Muscle of leg (tissue), 16 donors: ENCODE measurements at places on chromosomes 5 and 9. TPM values are rescaled to one million over a fixed set of nuclear protein-coding genes. Genes with fewer than 3 reads are reported as not detected.

CDH10 gene
- 0.35 TPM for total RNA-seq

DNA sequence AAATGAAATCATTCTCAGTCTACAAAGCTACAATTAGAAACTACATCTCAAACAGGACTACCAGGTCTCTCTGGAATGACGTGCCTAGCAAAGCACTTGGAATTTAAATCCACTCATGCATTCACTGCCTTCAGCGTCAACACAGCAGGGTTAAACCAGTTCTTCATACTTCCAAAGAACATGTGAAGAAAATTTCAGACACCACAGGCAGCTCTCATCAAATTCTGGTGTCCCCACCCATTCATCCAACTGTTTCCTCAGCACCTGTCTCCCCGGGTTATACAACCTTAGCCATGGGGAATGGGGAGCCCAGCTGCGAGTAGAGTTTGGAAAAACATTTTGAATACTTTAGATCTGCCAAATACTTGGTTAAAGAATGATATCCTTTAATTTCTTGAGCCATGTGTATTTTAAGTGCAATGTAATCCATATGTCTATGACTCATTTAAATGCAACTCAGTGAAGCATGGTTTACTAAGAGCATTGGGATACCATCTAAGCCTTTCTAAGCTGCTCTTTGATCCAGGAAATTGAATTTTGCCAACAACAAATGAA, 17.5 kb downstream of the ADAM19 start:
- H3K4me3 ChIP-seq, result no peak overlapping the region
- H3K27ac ChIP-seq, result peak overlapping the region; percentile 38
- peaks cover 64% of the 10 kb centered on the region for H3K4me1 ChIP-seq
- DNase-seq, result peak; percentile 81

GRCh38 chr5:141421489-141421855, 621 bp downstream of the PCDHGA11 start:
- H3K4me3 ChIP-seq, result peak overlapping the region; percentile 16
- H3K27ac ChIP-seq, result no peak overlapping the region
- H3K36me3 ChIP-seq, result no peaks in the 10 kb centered on the region
- H3K27me3 ChIP-seq, result peaks cover 31% of the 10 kb centered on the region
- peaks cover 2% of the 10 kb centered on the region for H3K4me1 ChIP-seq

DNA sequence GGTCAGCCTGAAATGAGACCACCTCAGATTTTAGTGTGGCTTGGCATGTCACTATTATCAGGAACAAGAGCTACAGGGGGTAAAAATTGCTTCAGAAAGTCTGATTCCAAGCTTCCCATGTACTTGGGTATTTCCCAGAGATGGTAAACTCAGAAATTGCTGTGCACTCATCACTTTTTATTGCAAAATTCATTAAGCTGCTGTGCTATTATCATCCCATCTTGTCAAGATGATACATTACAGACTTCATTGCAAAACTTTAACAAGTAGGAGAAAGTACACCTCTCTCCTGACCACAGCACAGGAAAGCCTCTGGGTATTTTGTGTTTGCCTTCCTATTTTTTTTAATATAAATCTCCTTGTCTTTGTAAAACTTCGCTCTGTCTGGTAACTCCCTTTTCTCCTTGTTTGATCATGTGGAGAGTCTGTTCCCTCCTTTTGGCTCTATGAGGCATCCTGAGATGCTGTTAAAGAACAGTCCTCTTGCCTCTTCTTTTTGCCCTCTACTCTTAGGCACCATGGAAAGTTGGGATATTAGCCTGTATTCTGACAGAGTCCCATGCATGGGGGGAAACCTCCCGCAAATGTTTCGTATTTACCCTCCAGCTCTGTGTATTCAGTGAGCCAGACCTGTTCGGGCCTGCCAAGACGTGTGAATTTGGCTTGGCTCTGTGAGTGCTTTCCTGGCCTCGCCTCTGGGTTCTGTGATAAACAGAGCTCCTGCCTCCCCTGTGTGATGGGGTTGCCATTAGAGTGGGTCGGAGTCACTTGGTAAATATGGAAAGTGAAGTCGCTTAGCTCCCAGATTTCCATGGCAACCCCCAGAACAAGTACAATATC, 260.7 kb downstream of the NR3C1 start:
- peaks cover 6% of the 10 kb centered on the region for H3K36me3 ChIP-seq
- H3K4me1 ChIP-seq, result peaks cover 7% of the 10 kb centered on the region
- no peaks in the 10 kb centered on the region for H3K27me3 ChIP-seq
- H3K27ac ChIP-seq, result no peak overlapping the region
- peak; percentile 61 for DNase-seq
- H3K4me3 ChIP-seq, result no peak overlapping the region

- peaks cover 14% of the 10 kb centered on the region for H3K4me1 ChIP-seq
- H3K36me3 ChIP-seq, result no peaks in the 10 kb centered on the region
- H3K4me3 ChIP-seq, result no peak overlapping the region
- H3K27me3 ChIP-seq, result no peaks in the 10 kb centered on the region
- peak; percentile 45 for DNase-seq
Measured at GRCh38 chr9:2567922-2568321, 53.7 kb upstream of the VLDLR start.

GRCh38 chr9:87889065-87889881, 6.6 kb downstream of the SPATA31E1 start:
- H3K4me3 ChIP-seq, result no peak overlapping the region
- no peaks in the 10 kb centered on the region for H3K27me3 ChIP-seq
- no peaks in the 10 kb centered on the region for H3K36me3 ChIP-seq
- H3K27ac ChIP-seq, result no peak overlapping the region
- no peaks in the 10 kb centered on the region for H3K4me1 ChIP-seq

- no peaks in the 10 kb centered on the region for H3K4me1 ChIP-seq
- DNase-seq, result peak; percentile 16
- H3K27ac ChIP-seq, result no peak overlapping the region
- no peak overlapping the region for H3K4me3 ChIP-seq
- H3K36me3 ChIP-seq, result no peaks in the 10 kb centered on the region
- H3K27me3 ChIP-seq, result no peaks in the 10 kb centered on the region
Measured at GRCh38 chr5:53397845-53398244, 82.6 kb upstream of the FST start.

GRCh38 chr9:21153336-21154017, 11.8 kb upstream of the IFNW1 start:
- no peaks in the 10 kb centered on the region for H3K36me3 ChIP-seq
- peak; percentile 6 for DNase-seq
- no peak overlapping the region for H3K4me3 ChIP-seq
- no peaks in the 10 kb centered on the region for H3K4me1 ChIP-seq

DNA sequence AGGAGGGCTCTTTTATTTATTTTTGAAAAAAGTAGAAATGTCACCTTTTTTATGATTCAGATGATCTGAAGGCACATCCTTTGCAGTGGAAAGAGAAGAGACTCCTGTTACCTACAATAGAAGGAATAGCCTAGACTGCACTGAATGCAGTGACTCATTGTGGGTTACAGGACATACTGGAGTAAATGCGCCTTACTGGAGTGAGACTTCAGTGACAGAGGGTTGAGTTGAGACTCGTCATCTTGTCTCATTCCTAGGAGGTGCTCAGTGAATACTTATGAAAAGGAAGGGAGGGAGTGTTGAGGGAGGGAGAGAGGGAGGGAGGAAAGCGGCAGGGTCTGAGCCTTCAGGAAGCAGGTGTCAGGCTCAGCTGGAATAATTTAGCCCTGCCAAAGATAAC, 25.2 kb downstream of the ANKRA2 start:
- no peaks in the 10 kb centered on the region for H3K36me3 ChIP-seq
- H3K4me3 ChIP-seq, result no peak overlapping the region
- no peak for DNase-seq
- H3K27ac ChIP-seq, result no peak overlapping the region
- H3K4me1 ChIP-seq, result no peaks in the 10 kb centered on the region
